ENCODE measurements at places on chromosomes 16 and 17.

- DNase-seq: no peak
Observed at GRCh38 chr16:27474921-27475320, 72.9 kb downstream of the IL21R start.

DNA sequence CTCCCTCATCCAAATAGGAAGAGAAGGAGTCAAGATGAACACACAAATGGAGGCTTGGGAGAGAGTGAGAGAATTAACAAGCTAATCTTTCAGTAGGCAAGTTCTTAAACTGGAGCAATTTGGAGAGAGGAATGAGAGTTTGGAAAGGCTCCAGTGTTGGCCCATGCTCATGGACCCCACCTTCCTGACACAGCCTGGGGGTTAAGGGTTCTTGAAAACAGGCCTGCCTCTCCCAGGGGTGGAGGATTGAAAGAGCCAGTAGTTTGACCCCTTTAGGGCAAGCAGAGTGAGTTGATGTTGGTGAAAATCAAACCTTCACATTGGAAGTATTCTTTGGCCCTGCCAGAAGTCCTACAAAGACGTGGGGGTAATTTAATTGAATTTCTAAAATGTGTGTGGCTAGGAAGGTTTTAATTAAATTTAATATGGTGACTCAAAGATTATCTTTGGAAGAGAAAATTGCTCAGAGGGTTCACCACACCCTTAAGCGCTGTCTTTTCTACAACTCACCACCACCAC lies 5.8 kb downstream of the HOXB3 start:
- no peak for DNase-seq

DNA sequence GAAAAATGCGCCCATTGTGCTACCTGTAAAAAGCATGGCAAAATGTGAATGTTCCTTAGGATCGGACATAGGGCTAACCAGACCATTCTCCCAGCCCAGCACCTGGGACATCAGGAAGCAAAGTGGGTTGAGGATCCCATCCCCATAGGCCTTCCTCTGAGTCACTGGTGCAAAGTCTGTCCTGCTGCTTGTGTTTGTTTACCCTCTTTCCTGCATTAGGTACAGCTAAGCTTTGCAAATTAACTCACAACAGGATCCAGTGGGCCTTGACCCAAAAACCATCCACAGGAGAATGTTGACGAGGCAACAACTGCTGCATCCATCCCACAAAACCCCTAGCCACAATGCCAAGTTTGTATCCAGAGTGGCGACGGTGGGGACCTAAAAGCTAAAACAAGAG lies 106.2 kb downstream of the GRIN2A start:
- DNase-seq: no peak

GRCh38 chr16:78562111-78562510 lies 462.7 kb downstream of the WWOX start:
- DNase-seq: no peak

DNA sequence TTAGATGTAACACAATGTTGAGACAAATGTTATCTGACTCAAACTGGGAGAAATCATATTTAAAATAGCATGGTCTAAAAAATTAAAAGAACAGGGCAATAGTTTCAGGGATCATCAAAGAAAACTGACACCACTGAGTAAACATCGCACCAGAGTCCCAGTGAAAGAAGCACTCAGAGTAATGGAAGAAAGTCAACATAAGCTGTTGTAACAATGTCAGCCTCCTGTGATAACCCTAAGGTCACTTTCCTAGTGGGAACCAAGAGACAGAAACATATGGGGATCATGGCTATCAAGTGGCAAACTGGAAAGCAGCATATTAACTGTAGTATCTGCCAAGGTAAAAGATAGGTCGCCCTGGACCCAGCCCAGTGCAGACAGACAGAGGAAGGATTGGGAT lies 160.8 kb downstream of the CA10 start:
- no peak for DNase-seq

DNA sequence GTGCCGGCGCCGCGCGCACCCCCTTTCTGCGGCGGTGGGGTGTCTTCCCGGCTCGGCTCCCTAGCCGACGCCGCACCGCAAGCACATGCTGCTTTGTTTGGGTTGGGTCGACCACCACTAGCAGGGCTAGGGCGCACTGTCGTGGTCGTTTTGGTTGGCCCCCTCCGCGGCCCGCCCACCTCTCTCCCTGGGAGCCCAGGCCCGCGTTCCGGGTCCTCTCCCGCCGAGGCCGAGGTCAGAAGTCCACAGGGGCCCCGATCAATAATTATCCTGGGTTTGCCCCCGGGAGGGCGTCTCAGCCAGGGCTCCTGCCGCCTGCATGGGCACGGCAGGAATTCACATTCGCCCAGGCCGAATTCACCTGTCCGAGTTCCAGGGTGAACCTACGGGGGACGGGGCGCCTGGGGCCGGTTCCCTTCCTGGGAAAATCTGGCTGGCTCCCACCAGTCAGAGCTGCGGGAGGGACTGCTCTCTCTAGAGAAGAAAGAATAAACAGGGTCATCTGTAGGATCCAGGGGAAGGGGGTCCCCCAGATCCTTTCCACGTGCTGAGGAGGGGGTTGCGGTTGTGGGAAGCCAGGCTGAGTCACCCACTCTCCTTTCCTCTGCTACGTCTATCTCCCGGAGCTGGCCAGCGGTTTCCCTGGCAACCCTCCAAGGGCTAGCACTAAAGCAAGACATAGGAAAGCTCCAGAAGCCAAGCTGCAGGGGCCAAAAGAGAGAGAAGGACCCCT lies 584 bp upstream of the STAT5B start:
- DNase-seq: peak; percentile 63

- no peak for DNase-seq
Observed at GRCh38 chr17:39147221-39148185, 3.9 kb downstream of the PLXDC1 start.

- no peak for DNase-seq
Observed at GRCh38 chr17:82441691-82442487, 8.7 kb downstream of the CYBC1 start.

GRCh38 chr16:49014277-49015224 lies 267.1 kb downstream of the CBLN1 start:
- no peak for DNase-seq

DNA sequence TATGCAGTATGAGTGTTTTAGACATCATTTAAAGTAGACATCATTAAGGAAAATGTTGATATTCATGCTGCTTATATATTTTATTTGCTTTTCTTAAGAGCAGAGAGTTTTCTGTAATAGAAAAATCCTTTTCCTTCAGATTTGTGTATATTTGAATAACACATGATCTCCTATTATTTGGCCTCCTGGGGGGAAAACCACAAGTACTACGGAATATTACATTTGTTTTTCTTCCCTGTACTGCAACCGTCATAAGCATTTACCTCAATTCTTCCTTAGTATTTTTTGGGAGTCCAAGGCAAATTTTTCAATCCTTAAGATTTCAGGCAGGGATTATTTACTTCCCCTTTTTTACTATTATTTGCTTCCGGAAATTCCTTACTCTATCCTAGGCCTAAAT lies 6.0 kb downstream of the RSPRY1 start:
- DNase-seq: no peak
